ENCODE measurements at places on chromosomes 2 and 18. TPM values are rescaled to one million over a fixed set of nuclear protein-coding genes. Genes with fewer than 3 reads are reported as not detected.

GRCh38 chr18:11695736-11696135, 6.7 kb downstream of the GNAL start:
- no peaks in the 10 kb centered on the region for H3K4me1 ChIP-seq
- H3K36me3 ChIP-seq = no peaks in the 10 kb centered on the region
- H3K27me3 ChIP-seq = no peaks in the 10 kb centered on the region
- H3K4me3 ChIP-seq = no peak overlapping the region

GRCh38 chr18:21115519-21116411, 4.2 kb upstream of the ROCK1 start:
- H3K4me3 ChIP-seq = no peak overlapping the region
- DNase-seq = no peak
- peak overlapping the region; percentile 89 for H3K27ac ChIP-seq

Gene C18orf63
- total RNA-seq = not detected

GRCh38 chr2:113276761-113277425, 1.8 kb downstream of the PAX8 start:
- no peaks in the 10 kb centered on the region for H3K27me3 ChIP-seq
- no peak for DNase-seq
- H3K27ac ChIP-seq = no peak overlapping the region

Gene DES
- total RNA-seq = 314 TPM

GRCh38 chr2:3636586-3637310, 21.3 kb upstream of the ALLC start:
- H3K36me3 ChIP-seq = no peaks in the 10 kb centered on the region
- H3K4me1 ChIP-seq = no peaks in the 10 kb centered on the region
- DNase-seq = peak; percentile 17
- H3K4me3 ChIP-seq = no peak overlapping the region
- H3K27me3 ChIP-seq = no peaks in the 10 kb centered on the region

Gene MEP1B
- not detected for total RNA-seq

- no peak overlapping the region for H3K4me3 ChIP-seq
- peaks cover 3% of the 10 kb centered on the region for H3K27me3 ChIP-seq
- H3K36me3 ChIP-seq = no peaks in the 10 kb centered on the region
- DNase-seq = no peak
- H3K4me1 ChIP-seq = no peaks in the 10 kb centered on the region
- no peak overlapping the region for H3K27ac ChIP-seq
Measured at GRCh38 chr2:30139131-30139870, 7.5 kb upstream of the YPEL5 start.

- H3K4me1 ChIP-seq = no peaks in the 10 kb centered on the region
- H3K27me3 ChIP-seq = no peaks in the 10 kb centered on the region
- H3K36me3 ChIP-seq = no peaks in the 10 kb centered on the region
- H3K27ac ChIP-seq = no peak overlapping the region
- H3K4me3 ChIP-seq = no peak overlapping the region
- DNase-seq = no peak
Measured at GRCh38 chr18:65737471-65737955, 13.3 kb upstream of the CDH7 start.

DNA sequence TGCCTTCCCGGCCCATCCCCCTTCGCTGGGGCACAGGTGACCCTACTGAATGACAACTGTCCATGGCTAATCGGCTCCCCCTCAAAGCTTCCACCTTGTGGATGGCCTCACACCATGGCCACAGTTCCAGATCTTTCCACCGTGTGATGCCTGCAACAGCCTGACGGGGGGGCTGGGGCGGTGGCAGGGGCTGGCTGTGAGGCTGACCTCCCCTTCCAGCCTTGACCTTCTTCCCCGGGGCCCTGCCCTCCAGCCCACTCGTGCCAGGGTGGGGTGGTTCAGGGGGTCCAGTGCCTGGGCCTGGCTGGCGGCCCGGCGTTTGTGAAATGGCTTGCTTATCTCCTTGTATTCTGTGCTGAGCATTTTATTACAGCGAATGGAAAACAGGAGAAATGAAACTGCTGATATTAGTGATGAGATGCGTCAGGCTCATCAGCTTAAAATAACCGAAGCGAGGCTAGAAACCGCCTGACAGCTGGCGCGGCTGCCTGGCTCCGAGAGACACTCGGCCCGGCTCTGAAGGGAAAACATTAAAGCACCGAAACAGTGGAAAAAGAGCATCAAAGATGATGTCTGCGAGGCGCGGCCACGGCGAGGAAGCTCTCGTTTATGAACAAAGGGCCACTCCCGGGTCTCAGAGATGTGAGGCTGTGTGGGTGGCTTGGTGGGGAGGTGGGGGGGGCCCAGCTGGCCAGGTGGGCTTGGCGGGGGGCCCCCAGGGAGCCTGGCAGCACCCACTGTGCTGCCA, 916 bp upstream of the PDCD1 start:
- H3K4me1 ChIP-seq = no peaks in the 10 kb centered on the region
- H3K4me3 ChIP-seq = no peak overlapping the region
- DNase-seq = peak; percentile 77
- no peak overlapping the region for H3K27ac ChIP-seq
- no peaks in the 10 kb centered on the region for H3K36me3 ChIP-seq

GRCh38 chr2:182907081-182907830, 40.8 kb upstream of the FRZB start:
- DNase-seq = no peak
- H3K4me3 ChIP-seq = no peak overlapping the region
- H3K27ac ChIP-seq = peak overlapping the region; percentile 36
- H3K4me1 ChIP-seq = peaks cover 2% of the 10 kb centered on the region
- no peaks in the 10 kb centered on the region for H3K27me3 ChIP-seq

GRCh38 chr2:43417300-43417699, 178.5 kb downstream of the THADA start:
- no peaks in the 10 kb centered on the region for H3K36me3 ChIP-seq
- no peak overlapping the region for H3K4me3 ChIP-seq
- no peak for DNase-seq

GRCh38 chr2:235378944-235379343, 114.9 kb upstream of the AGAP1 start:
- no peak for DNase-seq
- no peak overlapping the region for H3K27ac ChIP-seq
- no peaks in the 10 kb centered on the region for H3K4me1 ChIP-seq
- H3K4me3 ChIP-seq = no peak overlapping the region

GRCh38 chr2:230908595-230909191, 16.3 kb downstream of the GPR55 start:
- H3K4me3 ChIP-seq = no peak overlapping the region
- no peaks in the 10 kb centered on the region for H3K36me3 ChIP-seq
- no peak overlapping the region for H3K27ac ChIP-seq
- H3K4me1 ChIP-seq = no peaks in the 10 kb centered on the region

GRCh38 chr2:8122520-8122919, 559.3 kb upstream of the ID2 start:
- no peaks in the 10 kb centered on the region for H3K27me3 ChIP-seq
- H3K4me3 ChIP-seq = no peak overlapping the region
- no peak overlapping the region for H3K27ac ChIP-seq
- no peak for DNase-seq
- no peaks in the 10 kb centered on the region for H3K36me3 ChIP-seq

GRCh38 chr2:55861733-55862132, 61.8 kb downstream of the EFEMP1 start:
- no peaks in the 10 kb centered on the region for H3K27me3 ChIP-seq
- DNase-seq = peak; percentile 77
- no peak overlapping the region for H3K4me3 ChIP-seq
- H3K27ac ChIP-seq = peak overlapping the region; percentile 99
- H3K4me1 ChIP-seq = peaks cover 9% of the 10 kb centered on the region

DNA sequence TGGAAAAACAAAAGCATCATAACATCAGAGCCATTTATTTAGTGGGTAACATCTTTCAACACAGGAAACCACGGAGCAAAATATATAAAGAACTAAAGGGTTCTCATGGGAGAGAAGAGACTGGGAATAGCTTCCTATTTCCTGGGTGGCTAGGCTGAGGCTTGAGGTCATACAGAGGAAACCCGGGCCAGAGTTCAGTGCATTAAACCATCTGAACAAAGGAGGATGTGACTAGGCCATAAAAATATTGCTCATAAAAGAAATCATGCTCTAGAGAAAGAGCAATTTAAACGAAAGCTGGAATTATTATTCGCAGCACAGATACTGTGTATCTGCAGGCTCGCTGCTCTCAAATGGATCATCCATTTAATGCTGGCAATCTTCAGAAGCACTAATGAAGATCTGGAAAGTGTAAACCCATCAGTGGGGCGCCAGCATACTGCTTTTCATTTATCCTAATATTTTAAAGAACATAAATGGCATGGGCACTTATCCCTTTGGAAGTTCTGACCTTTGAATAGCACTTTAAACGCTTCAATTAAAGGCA, 83.3 kb downstream of the GALNT14 start:
- no peak for DNase-seq
- no peaks in the 10 kb centered on the region for H3K27me3 ChIP-seq
- H3K4me1 ChIP-seq = no peaks in the 10 kb centered on the region
- H3K36me3 ChIP-seq = no peaks in the 10 kb centered on the region
- H3K4me3 ChIP-seq = no peak overlapping the region

Gene IL36A
- not detected for total RNA-seq

DNA sequence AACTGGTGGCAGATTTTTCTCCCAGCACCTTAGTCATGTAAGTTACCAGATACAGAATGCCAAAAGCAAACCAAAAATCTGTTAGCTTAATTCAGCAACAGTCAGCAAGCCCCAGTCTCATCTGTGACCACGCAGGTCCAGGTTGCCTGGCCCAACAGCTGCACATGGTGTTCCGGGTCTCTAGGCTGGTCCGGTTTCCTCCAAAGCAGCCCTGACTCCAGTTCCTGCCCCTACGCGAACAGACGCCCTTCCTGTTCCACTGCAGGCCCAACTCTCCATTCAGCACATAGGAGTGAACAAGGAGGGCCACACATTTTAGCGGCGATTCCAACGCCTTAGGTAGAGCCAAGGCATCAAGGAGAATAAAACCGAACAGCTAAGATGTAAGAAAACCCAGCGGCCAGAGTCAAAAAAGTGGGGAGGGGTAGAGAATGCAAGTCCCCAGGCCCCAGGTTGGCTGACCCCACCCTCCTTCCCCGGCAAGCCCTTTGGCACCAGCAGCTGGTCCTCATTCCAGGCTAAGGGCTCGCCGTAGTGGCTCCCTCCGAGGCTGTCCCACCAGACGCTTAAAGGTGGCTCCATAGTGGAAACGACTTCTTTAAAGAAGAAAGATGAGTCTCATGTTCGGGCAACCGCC, 1.5 kb downstream of the STK25 start:
- H3K4me3 ChIP-seq = peak overlapping the region; percentile 83
- H3K36me3 ChIP-seq = no peaks in the 10 kb centered on the region
- H3K27me3 ChIP-seq = no peaks in the 10 kb centered on the region
- H3K27ac ChIP-seq = no peak overlapping the region
- no peaks in the 10 kb centered on the region for H3K4me1 ChIP-seq

GRCh38 chr2:218383892-218384519, 1.9 kb downstream of the SLC11A1 start:
- no peaks in the 10 kb centered on the region for H3K27me3 ChIP-seq
- no peak overlapping the region for H3K27ac ChIP-seq
- no peak overlapping the region for H3K4me3 ChIP-seq
- no peak for DNase-seq
- no peaks in the 10 kb centered on the region for H3K4me1 ChIP-seq

Gene PROKR1
- total RNA-seq = not detected

DNA sequence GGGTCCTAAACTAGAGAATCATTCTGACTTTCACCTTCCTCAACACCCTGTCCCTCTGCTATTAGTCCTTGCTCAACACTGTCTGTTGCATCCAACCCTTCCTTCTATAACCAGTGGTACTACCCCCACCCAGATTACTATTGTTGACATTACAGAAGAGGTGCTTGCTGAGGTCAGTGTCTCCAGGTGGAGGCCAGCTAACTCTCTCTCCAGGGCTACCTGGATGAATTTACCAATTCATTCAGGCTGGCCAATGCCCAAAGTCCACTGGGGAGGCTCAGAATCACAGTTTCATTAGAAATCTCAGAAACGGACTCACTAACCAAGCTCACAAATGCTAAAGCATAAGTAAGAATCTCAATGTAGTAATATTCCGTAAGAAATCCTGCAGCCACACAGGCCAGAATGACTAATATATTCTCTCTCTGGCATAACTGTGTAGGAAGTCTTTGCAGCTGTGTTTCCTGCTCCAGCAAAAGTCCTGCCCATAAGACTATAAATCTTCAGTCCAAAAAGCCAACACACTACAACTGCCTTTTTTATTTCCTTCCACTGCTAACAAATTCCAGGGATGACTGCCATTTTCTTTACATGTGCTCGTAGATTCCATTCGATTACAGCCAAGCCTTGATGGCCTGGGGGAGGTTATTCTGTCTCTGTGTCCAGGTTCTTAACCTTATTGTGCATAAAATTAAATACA, 10.0 kb upstream of the TTR start:
- no peak for DNase-seq
- no peaks in the 10 kb centered on the region for H3K4me1 ChIP-seq
- H3K4me3 ChIP-seq = no peak overlapping the region
- H3K27me3 ChIP-seq = no peaks in the 10 kb centered on the region
- no peak overlapping the region for H3K27ac ChIP-seq
- H3K36me3 ChIP-seq = no peaks in the 10 kb centered on the region

DNA sequence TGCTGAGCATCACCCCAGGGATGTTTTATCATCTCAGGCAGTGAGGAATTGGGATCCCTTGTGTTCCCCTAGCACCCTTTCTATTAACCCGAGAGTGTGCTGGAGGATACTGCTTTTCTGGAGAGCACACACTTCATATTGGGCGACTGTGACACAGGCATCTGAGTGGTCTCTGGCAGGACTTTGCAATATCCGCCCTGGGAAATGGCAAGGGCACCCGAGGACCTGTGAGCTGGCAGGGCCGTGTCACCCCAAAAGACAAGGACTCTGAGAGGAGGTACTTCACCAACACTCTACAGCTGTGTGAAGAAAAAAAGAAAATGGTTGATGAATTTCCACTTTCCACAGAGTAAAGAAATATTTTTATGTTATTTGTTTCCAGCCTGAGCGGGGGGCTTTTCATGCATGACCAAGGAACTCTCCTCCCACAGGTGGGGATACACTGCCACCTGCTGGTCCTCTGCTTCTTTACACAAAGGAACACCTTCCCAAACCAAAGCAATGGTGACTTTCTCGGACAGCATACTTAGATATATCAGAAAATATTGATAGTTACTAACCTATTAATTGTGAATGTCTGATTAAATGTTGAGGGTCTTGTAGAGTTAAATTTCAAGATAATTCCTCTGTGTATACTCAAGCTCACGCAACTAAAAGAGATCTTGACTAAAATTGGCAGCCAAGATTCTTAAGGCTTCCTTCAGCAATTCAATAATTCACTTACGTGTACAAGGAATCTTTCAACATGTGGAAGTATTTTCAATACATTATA, 45.9 kb upstream of the REG3G start:
- no peak overlapping the region for H3K27ac ChIP-seq
- no peak overlapping the region for H3K4me3 ChIP-seq
- no peaks in the 10 kb centered on the region for H3K27me3 ChIP-seq
- no peaks in the 10 kb centered on the region for H3K4me1 ChIP-seq

GRCh38 chr2:221529177-221529942, 42.7 kb downstream of the EPHA4 start:
- no peaks in the 10 kb centered on the region for H3K4me1 ChIP-seq
- no peak overlapping the region for H3K27ac ChIP-seq
- H3K4me3 ChIP-seq = no peak overlapping the region
- H3K36me3 ChIP-seq = no peaks in the 10 kb centered on the region
- no peak for DNase-seq

Data from aorta (tissue), 5 donors.